Adipocyte (in vitro differentiated cells): ENCODE measurements at places on chromosomes 12 and 14.

DNA sequence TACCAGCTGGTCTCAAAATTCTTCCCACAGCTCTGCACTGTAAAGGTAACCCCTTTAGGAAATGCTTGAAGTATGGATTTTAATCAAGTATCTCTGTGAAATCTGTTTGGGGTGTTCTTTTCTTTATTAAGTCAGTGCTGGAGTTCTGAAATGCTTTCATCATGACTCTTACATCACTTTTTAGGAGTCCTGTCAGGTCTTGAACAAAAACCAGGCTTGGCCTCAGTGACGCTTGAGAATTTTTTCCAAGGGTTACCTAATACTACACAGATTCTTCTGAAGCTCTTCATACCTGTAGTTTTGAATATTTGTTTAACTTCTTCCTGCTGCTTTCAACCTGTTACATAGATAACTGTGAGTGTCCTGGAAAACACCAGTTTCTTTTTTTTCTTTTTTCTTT lies 47.0 kb upstream of the KCNH3 start:
- DNase-seq = peak; percentile 27

- DNase-seq = no peak
Measured at GRCh38 chr12:47165934-47166333, 86.2 kb upstream of the AMIGO2 start.

GRCh38 chr12:6884539-6884938 lies 11.4 kb upstream of the SPSB2 start:
- no peak for DNase-seq

DNA sequence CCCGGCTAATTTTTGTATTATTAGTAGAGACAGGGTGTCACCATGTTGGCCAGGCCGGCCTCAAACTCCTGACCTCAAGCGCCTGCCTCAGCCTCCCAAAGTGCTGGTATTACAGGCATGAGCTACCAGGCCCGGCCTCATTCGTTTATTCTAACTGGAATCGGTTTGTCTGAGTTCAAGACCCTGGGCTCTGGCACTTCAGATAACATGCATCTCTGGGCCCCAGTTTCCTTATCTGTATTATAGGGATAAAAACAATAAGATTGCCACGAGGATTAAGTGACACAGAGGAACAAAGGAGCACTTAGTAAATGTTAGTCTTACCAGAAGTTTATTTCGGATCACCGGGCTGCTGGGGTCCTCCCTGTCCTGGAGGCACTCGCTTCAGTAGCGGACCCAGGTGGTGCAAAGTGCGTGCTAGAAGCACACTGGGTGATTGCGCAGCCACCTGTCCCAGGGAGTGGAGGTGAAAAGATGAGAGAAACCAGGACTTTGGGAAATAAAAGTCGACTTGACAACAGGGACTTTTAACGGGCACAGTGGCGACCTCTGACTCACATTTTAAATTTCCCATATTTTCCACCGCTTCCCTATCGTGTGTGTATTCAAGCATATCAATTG lies 37.5 kb downstream of the ACACB start:
- DNase-seq = no peak
